Omental fat pad (tissue), 4 donors: ENCODE measurements at places on chromosomes 2 and 18.

- DNase-seq: peak; percentile 33
Measured at GRCh38 chr18:46281185-46282176, 177.3 kb downstream of the HAUS1 start.

DNA sequence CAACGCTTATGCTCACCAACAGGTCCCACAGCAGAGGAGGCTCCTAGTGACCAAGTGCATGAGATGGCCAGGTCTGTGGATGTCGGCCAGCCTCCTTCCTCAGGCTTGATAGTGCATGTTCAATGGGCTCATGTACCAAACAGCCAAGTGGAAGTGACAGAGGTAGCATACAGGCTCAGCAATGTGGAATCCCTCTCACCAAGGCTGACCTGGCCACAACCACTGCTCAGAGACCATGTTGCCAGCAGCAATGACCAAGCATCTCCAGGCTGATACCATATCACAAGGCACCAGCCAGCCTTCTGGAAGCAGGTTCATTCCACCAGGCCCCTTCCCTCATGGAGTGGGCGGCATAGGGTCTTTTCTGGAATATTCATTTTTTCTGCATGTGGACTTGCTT is 61.5 kb downstream of the REEP1 start:
- DNase-seq: no peak

GRCh38 chr2:173957517-173957916 is 7.7 kb downstream of the SP3 start:
- DNase-seq: no peak

GRCh38 chr18:80046961-80047541 is 12.8 kb downstream of the RBFA start:
- no peak for DNase-seq

- no peak for DNase-seq
Measured at GRCh38 chr2:230230496-230231200, 5.1 kb downstream of the SP140 start.

DNA sequence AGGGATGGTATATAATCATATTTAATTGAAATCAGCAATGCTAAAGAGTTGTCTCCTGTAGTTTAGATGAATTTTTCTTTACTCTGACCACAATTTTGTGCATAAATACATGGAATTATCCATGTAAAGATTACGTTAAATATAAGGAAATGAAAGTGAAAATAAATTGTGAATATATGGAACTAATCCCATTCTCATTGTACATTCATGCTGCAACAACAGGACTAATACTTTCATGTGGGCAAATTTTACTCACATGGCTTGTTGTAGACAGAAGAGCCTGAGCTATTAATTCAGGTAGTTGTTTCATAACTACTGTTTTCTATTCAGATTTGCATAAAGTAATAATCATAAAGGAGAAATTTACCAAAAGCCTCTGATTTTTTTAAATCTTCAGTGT is 357.8 kb downstream of the ARHGAP15 start:
- no peak for DNase-seq

DNA sequence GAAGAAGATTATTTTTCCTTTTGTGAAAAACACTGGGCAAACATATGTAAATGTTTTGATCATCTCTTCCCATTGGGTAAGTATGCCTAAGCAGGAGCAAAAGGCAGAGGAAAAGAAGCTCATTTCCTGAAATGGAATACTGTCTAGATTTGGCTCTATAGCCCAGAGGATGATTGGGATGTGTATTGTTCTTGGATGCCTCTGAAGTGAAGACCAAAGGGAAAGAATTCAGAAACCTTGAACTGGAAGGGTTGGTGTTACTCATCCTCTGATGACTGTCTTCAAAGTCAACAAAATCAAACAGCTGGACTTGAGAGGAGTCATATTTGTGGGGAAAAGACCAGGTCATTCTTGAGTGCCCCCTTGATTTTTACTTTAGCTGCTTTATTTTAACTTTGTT is 112.6 kb upstream of the NT5C1B start:
- no peak for DNase-seq

GRCh38 chr2:110716959-110717645 is 15.3 kb upstream of the ACOXL start:
- no peak for DNase-seq

GRCh38 chr2:177533253-177533652 is 140.7 kb downstream of the AGPS start:
- DNase-seq: no peak

DNA sequence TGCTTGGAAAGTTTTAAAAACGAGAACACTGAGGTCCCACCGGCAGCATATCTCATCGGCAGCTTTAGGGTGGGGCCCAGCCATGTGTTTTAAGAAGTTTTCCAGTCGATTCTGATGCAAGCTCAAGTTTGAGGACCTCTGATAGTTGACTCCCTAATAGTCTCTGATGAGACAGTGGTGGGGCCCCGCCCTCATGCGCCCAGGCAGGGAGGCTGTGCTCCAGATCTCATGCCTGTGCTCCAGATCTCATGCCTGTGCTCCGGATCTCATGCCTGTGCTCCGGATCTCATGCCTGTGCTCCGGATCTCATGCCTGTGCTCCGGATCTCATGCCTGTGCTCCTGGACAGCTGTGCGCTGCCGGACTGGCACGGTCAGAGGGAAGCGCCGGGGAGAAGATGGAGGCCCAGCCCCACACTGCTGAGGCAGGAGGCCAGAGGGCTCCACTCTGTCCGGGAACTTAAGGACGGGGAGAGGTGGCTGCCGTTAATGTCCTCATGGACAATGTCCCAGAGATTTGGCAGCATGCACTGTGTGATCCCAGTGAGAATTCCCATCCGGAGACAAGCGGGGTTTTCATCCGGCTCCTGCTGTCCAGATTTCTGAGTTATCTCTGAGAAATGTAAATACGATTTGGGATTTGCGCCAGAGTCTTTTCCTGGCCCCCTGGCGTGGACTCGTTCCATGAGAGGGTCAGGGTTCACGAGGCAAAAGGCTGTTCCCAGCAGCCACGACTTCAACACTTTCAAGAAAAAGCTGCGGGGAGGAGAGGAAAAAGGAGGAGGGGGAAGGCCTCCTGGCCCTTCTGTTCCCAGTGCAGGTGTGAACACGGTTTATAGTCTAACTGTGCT is 9.4 kb upstream of the COLEC11 start:
- DNase-seq: no peak

GRCh38 chr2:198465970-198466369 is 661.6 kb downstream of the PLCL1 start:
- no peak for DNase-seq

DNA sequence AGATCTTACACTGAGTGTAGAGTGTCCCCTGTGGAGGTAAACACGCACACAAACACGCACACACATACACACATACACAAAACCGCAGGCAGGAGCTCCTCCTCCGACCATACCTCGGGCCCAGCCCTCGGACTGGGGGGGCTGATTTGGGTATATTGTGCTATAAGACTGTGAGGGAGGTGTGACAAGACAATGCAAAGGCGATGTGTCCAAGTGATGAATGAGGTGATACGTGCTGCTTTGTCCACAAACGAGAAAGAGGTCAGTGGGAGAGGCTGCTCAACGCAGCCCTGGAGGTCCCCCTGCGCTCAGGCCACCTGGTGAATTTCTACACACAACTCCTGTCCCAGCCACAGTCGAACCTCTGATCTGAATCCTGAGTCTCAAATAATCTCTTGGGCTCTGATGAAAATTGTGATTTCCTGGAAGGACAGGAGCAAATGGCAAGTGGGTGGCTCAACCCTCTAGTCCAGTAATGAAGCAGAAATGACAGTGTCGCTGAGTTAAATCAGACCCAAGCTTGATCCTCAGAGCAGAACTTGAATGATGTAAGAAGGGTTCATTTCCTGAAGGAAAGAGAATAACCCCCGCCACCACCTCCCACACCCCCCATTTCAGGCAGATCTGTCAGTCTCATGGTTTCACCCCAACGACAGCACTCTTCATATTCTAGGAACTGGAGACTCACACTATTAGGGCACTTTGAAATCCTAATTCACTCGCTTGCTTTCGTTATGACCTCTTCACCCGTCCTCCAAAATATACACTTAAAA is 48.9 kb upstream of the ASXL2 start:
- no peak for DNase-seq

GRCh38 chr2:227509824-227510619 is 38.1 kb downstream of the AGFG1 start:
- no peak for DNase-seq

GRCh38 chr2:236587861-236588815 is 18.5 kb downstream of the ACKR3 start:
- no peak for DNase-seq

DNA sequence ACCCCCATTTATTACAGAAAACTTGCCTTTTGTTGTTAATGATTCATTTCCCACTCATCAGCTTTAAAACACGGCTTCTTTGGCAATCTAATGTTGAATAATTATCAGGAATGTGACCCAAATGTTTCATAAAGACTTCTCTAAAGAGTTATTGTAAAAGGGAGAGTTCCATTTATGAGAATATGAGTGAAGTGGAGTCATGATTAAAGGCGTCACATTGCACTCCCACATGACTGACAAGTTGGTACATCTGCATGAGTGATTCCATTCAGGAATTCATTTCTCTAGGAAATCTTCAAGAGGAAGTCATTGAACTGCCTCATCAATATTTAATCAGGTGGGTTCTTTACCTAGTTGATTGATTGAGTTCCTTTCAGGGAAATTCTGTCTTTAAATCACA is 184.8 kb downstream of the LNPK start:
- DNase-seq: no peak
